CD8-positive, alpha-beta memory T cell (primary cell): ENCODE measurements at places on chromosomes 12 and 14.
A peak's percentile ranks its signal among the peaks of the same experiment; 100 is the strongest.

GRCh38 chr12:79441534-79441933 is 249.2 kb downstream of the PAWR start:
- DNase-seq = no peak

DNA sequence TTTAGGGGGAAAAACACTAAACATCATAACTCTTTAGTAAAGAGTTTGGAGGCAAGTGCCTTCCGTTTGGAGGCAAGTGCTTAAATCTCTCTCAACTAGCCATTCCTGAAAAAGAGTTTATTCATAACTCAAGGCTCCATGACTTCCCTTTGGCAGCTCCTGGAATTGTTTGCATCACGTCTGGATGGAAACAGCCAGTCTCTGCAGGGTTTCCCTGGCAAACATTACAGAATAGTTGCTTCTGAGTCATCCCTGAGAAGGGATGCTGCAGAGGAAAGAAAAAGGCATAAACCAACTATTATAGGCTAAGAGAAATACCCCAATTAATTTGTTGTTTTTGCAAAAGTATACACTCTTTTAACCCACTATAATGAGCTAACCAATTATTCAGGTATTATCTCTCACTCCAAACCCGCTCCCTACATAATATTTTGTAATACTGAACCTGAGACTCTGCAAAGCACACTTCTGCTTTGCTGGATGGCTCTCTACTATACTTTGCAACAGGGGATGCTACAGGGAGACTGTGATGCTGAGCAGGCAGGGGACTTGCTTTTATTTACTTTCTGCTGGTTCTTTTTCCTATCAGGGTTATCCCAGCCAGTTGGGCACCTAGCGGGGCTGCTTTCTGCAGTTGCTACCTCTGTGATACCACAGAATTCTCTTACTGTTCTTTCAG is 497.7 kb downstream of the FUT8 start:
- no peak for DNase-seq

DNA sequence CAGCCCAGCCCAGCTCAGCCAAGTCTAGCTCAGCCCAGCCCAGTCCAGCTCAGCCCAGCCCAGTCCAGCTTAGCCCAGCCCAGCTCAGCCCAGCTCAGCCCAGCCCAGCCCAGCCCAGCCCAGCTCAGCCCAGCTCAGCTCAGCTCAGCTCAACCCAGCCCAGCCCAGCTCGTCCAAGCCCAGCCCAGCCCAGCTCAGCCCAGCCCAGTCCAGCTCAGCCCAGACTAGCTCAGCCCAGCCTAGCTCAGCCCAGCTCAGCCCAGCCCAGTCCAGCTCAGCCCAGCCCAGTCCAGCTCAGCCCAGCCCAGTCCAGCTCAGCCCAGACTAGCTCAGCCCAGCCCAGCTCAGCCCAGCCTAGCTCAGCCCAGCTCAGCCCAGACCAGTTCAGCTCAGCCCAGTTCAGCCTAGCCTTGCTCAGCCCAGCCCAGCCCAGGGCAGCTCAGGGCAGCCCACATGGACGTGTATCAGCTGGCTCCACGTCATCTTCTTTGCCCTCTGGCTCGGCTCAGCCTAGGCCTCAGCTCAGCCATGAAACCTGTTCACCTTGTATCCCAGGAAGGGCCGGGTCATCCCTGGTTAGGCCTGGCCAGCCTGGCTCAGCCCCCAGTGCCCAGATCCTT is 185.6 kb downstream of the TMEM121 start:
- DNase-seq = no peak

GRCh38 chr12:96094201-96094600 is 58.8 kb upstream of the LTA4H start:
- DNase-seq = no peak

- no peak for DNase-seq
Observed at GRCh38 chr12:93094988-93095737, 166.1 kb upstream of the EEA1 start.

GRCh38 chr12:95411466-95411865 is 62.5 kb upstream of the METAP2 start:
- no peak for DNase-seq

GRCh38 chr14:100629696-100630095 is 42.5 kb upstream of the BEGAIN start:
- DNase-seq = no peak

- no peak for DNase-seq
Observed at GRCh38 chr14:74962046-74962445, 6.6 kb upstream of the PGF start.

DNA sequence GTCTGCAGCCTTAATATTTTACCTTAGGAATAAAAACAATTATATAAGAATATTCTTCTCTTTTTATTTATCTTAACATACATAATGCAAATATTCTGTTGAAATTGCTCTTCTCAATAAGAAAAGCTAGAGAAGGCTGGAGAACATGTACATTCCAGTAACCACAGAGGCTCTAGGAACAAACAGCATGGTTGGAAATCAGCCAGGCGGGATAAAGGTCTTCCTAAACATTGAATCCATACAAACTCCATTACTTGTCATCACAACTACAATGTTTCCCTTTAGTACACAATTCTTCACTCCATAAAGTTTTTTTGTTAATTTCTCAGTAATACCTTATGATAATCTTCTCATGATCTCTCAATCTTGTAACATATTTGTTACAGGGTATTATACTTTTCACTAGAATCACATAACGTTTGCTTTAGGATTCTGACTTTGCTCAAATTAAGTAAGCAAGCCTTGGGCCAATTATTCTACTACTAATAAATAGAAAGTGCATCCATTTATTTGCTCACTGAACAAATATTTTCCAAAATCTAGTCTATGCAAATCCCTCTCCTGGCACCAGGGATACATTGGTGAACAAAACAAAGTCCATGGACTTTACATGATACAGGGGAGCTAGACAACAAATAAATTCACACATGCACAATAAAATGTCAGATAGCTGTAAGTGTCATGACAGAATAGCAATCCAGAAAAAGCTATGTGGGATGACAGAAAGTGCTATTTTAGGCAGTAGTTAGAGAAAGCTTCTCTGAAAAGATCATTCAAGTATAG is 237.5 kb upstream of the TMTC1 start:
- DNase-seq = no peak

DNA sequence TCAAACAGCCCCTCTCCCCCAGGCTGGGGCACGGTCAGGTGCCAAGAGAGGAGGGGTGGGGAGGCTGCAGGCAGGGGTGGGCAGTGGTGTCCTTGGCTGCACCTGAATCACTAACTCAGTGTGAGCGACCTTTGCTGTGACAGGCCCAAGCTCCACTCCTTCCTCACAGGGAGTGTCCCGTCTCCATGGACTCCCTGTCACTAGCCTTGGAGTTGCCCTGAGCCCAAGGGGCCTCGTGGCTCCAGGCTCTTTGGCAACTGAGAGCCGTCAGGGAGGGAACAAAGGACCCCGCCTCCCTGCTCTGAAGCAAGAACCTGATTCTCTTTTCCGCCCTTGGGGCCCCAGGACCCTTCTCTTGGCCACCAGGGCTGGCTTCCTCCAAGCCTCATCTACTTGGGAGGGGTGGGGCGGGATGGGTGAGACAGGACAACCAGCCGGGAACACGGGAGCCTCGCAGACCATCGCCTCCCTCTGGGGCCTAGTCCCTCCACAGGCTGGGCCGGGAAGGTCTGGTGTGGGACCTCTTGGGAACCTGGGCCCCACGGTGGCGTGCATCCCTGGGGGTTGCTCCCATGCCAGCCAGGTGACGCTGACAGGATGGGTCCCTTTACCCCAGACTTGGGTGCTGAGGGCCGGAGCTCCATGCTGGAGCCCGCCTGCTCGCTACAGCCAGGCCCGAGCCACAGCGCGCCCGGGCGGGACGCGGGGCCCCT is 935 bp upstream of the ADSS1 start:
- peak; percentile 55 for DNase-seq

- DNase-seq = no peak
Observed at GRCh38 chr12:508795-509194, 49.1 kb downstream of the B4GALNT3 start.

DNA sequence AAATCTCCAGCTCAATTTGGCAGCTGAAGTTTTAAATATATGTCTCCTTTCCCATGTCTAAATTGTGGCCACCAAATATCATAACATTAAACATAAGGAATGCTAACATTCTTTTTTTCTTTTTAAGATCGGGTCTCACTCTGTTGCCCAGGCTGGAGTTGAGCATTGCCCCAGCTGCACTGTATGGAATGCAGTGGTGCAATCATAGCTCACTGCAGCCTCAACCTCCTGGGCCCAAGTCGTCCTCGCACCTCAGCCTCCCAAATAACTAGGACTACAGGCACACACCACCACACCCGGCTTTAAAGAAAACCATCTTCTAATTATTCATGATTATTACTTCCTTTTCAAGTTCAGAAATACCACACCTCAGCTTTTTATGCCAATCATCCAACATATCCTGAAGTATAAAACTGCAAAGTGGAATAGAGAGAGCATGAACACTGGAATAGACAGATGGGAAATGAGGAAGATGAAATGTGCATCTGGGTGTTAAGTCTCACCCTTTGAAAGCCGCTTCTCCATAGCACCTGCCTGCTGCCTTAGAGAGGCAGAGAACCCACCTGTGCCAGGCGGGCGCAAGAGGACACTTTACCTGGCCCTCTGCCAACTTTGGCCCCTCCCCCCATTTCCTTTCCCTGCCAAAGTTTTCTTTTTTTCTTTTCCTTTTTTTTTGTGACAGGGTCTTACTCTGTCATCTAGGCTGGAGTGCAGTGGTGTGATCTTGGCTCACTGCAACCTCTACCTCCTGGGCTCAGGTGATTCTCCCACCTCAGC is 2.8 kb upstream of the EML1 start:
- no peak for DNase-seq

GRCh38 chr12:103851127-103851526 is 10.1 kb upstream of the NT5DC3 start:
- no peak for DNase-seq

DNA sequence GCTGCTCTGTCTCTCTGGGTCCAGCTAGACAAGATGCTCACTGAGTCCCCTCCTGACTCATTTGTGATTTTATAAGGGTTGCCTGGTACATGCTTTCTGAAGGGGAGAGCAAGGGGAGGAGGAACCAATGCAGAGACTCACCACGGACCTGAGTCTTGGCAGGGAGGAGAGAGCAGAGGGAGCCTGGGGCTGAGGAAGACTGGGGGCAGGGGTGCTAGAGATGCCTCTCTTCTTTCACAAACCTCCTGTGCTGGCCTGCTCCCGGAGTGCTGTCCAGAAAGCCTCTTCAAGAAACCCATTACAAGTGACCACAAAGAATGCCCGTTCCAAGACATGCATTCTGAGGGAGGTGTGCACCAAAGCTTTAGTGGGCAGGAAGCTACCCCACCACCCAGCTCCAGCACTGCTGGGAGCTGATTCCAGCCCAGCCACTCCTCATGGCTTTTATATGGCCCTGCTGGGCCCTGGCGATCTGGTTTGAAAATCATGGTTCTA is 33.1 kb upstream of the DICER1 start:
- DNase-seq = no peak

GRCh38 chr14:23630687-23631086 is 5.5 kb upstream of the DHRS2 start:
- no peak for DNase-seq

DNA sequence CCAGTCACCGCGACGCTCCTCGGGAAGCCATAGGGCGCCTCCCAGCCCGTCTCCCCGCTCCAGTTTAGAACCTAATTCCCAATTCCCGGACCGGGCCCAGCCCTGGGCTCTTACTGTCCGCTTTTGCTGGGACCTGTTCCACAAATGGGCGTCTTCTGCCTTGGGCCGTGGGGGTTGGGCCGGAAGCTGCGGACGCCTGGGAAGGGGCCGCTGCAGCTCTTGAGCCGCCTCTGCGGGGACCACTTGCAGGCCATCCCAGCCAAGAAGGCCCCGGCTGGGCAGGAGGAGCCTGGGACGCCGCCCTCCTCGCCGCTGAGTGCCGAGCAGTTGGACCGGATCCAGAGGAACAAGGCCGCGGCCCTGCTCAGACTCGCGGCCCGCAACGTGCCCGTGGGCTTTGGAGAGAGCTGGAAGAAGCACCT is 797 bp downstream of the UNG start:
- no peak for DNase-seq

DNA sequence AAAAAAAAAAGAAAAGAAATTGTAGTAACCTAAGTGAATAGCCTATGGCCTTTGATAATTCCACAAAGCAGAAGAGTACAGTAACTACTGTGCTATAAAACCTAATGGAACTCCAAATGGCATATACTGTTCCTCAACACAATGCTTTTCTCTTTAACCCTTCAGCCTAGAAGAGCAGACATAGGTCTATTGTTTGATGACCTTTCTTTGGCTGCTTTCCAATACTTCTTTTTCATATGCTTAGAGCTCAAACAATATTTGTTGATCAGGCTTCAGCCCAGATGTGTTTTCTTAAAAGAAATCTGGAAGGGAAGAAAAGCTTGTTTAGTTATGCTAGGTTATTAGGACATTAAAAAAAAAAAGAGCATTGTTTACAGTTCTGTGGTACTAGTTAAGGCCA is 116.4 kb downstream of the NTN4 start:
- DNase-seq = no peak

DNA sequence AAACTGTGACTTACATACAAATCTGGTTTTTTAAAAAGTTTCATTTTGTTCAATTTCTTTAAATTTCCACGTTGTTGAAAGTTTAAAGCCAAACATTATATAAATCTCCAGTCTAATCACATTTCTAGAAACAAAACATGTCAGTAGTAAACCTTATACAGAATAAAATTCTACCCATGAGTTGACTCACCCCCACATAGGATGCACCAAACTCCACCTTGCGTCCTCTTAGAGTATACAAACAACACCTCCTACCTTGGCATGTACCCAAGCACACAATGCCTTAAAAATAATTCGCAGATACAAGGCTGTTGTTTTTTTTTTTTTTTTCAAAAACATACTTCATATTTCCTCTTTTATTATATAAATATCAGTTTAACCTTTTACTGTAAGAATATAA is 3.3 kb downstream of the FBXL14 start:
- peak; percentile 43 for DNase-seq

GRCh38 chr14:26984311-26985177 is 386.7 kb upstream of the NOVA1 start:
- DNase-seq = no peak

DNA sequence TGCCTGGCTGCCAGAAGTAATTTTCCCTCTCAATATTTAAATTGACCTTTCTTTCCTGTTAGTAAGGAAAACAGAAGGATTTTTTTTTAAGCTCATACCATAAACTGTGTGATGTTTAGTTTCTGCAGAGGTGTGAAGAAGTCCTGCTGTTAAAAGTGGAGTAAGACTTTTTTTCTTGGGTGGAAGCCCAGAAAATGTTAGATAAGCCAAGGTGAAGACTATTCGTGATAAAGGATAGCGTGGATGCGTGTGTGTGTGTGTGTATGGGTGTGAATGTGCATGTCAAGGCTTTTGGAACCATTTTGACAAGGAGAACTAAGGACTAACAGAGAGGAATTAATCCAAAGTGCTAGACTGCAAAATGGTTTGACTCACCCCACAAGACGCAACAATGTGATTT is 152.9 kb upstream of the SEL1L start:
- DNase-seq = no peak
